Right atrium auricular region (tissue), 2 donors: ENCODE measurements at places on chromosomes 1 and 21. TPM values are rescaled to one million over a fixed set of nuclear protein-coding genes. Genes with fewer than 3 reads are reported as not detected.
A peak's percentile ranks its signal among the peaks of the same experiment; 100 is the strongest.

GRCh38 chr1:220957233-220957605, 78.0 kb downstream of the HLX start:
- H3K27me3 ChIP-seq, result no peaks in the 10 kb centered on the region
- peak overlapping the region; percentile 74 for H3K27ac ChIP-seq
- H3K36me3 ChIP-seq, result no peaks in the 10 kb centered on the region
- DNase-seq, result peak; percentile 78

DNA sequence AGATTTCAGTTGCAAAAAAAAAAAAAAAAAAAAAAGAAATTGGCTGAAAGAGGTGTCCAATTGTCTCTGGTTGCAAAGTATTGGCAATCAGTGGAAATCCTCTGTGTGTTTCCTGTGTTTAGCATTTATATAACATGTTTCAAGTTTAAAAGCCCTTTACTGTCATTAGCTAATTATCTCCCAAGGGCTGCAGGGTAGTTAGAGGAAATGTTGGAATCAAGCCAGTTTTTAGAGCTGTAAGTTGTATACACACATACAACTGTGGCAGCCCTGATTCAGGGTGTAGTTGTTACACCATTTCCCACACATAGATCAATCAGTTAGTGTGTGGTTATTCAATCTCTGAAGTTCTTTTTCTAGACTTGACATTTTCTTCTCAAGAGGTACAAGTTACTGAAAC, 8.9 kb upstream of the ZNF326 start:
- no peak overlapping the region for H3K27ac ChIP-seq
- H3K27me3 ChIP-seq, result no peaks in the 10 kb centered on the region
- no peak overlapping the region for H3K4me3 ChIP-seq

KIAA0319L gene
- 62.5 TPM for total RNA-seq

GRCh38 chr1:223810586-223810985, 35.2 kb downstream of the TP53BP2 start:
- no peaks in the 10 kb centered on the region for H3K27me3 ChIP-seq
- peaks cover 37% of the 10 kb centered on the region for H3K36me3 ChIP-seq
- no peak for DNase-seq
- H3K27ac ChIP-seq, result no peak overlapping the region

- no peaks in the 10 kb centered on the region for H3K4me1 ChIP-seq
- DNase-seq, result no peak
- H3K4me3 ChIP-seq, result no peak overlapping the region
- H3K27me3 ChIP-seq, result no peaks in the 10 kb centered on the region
Observed at GRCh38 chr1:100152271-100152670, 19.3 kb downstream of the TRMT13 start.

GRCh38 chr1:67465375-67465774, 35.2 kb upstream of the SERBP1 start:
- H3K36me3 ChIP-seq, result no peaks in the 10 kb centered on the region
- no peak overlapping the region for H3K27ac ChIP-seq
- H3K4me3 ChIP-seq, result no peak overlapping the region
- H3K27me3 ChIP-seq, result no peaks in the 10 kb centered on the region
- no peaks in the 10 kb centered on the region for H3K4me1 ChIP-seq
